ENCODE measurements at places on chromosomes 6 and 20. TPM values are rescaled to one million over a fixed set of nuclear protein-coding genes. Genes with fewer than 3 reads are reported as not detected.
A peak's percentile ranks its signal among the peaks of the same experiment; 100 is the strongest.

Gene DNAAF9
- total RNA-seq, result 2.1 TPM

DNA sequence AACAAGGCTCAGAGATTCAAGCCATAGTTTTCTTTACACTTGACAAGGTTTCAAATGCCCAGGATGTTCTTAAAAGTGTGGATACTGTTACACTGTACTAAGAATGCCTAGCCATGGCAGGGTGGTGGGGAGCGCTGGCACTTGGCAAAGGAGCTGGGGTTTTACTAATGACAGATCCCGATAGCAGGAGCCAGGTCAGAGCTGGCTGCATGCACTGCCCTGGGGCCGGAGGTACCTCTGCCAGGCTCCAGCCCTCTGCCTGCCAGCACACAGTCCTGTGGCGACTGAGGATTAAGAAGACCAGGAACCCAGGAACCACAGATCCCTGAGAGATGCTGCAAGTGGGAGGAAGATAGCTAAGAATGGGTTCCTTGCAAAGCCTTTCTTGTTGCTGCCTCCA, 260.3 kb downstream of the ALDH8A1 start:
- DNase-seq, result no peak

Gene CALHM5
- total RNA-seq, result 3.8 TPM

- DNase-seq, result no peak
Observed at GRCh38 chr6:149964308-149965193, 808 bp downstream of the ULBP1 start.

DNA sequence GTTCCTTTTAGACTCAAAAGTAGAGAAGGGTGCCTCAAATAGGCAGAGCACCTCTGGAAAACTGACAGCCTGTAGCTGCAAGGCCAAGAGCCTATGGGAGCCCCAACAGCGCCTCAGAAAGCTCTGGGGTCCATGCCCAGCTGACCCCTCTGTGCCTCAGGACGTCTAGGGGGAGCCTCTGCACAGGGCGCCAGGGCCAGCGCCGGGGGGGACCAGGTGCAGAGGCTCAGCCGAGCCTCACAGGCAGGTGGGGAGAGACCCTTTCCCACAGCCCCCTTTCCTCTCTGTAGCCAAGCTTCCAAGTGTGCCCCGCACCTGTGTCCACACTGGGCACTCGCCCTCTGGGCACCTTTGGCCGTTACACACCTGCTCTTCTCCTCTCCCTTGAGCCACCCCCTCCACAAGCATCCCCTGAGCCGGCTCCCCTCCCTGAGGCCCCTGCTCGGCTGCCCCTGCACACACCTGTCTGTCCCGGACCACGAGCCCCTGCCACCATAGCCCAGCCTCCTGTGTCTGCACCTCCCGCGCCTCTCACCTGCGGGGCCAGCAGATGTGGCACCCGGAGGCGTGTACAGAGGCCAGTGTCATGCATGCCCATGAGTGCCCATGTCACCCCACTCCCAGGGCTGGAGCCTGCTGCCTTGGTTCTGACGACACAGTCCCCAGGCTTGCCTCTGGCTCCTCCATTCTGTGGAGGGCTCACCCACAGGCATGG, 53.2 kb downstream of the GINS1 start:
- DNase-seq, result no peak

Gene PI3
- not detected for total RNA-seq

DNA sequence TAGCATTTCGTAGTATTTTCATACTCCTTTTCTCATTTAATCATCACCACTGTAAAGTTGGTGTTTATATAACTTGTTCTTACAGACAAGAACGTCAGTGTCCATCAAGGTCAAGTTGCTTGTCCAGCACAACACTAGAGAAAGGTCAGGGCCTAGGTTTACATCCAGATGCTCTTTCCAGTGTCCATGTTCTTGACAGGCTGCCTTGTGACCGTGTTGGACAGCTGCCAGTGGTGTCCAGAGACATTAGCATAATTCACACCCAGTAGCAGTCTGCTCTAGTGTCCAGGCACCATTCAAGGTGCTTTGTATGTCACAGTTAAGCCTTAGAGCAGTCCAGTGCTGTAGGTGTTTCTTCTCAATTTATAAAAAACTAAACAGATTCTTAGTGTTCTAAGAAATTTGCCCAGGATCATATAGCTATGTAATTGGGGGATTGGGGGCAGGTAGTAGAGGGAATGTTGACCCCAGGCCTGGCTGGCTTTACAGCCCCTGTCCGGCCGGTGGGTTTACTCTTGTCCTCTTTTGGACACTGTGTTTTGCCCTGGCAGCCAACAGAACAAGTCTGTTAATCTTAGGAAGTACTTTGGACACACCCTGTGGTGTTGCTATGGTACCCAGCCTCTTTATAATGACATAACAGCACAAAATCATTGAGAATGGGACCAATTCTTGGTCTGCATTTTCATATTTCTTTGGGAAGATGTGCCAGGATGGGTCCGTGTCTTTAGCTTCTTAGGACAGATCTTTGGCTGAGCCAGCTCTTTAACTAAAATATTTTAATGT, 8.0 kb downstream of the STK35 start:
- peak; percentile 24 for DNase-seq

DNA sequence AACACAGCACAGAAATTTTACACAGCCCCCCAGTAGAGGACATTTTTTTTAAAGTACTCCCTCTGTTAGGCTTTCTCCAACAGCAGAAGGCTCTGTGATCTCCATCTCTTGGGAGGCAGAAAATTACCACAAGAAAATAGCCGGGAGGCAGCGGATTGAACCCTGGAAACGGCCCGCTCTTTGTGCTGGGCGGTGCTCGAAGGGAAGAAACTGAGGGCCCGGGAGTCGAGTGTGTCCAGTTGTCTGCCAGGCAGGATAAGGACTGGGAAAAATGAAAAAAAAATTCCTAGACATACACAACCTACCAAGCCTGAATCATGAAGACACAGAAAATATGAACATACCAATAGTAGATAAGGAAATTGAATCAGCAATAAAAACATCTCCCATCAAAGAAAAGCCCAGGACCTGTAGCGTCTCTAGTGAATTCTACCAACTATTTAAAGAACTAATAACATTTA, 31.5 kb downstream of the POM121L2 start:
- peak; percentile 10 for DNase-seq

GRCh38 chr6:3881711-3882421, 32.7 kb downstream of the FAM50B start:
- DNase-seq, result no peak

Gene LY6G6F
- not detected for total RNA-seq

DNA sequence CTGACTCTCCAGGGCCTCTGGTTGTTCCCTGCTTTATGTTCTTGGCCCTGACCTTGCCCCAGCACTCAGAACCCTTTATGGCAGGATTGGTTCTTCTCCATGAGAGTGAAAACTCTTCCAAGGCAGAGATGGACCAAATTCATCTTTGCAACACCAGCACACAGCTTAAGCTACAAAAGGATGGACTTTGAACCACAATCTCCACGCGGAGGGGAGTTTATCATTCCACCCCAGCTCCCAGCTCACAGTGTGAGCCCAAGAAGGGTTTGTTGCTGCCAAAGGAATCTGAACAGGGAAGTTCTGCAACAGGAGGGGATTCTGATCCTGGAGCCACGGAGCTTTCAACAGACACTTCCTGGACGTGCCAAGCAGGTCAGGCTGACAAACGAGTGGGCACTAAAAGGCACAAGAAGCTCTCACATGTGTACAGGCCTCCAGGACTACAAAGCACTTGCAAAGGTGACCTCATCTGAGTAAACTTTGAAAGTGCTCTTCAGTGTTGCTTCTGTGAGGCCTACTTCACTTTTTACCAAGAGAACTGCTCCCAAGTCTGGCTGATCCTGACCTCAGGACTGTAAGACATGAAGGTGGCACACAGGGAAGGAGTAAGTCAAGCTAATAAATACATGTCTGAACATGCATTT, 8.9 kb downstream of the FITM2 start:
- DNase-seq, result no peak

DNA sequence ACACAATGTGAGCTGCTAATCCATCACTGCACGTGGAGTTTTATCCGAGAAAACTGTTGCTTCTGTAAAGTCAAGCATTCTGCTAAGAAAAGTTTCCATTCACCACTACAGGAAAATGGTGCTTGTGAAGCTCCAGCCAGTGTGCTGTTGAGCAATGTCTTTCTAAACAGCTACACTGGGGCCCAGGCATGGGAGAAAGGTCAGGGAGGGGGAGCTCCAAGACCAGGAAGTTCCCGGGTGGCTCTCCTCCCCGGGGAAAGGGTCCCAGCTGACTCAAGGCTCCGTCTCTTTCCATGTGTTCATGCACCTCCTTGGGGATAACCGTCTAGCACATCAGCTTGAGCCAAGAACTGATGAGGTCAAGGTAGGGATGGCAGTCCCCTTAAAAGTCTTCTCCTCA, 20.5 kb downstream of the RPP40 start:
- DNase-seq, result no peak

Gene GTPBP2
- total RNA-seq, result 40.4 TPM

DNA sequence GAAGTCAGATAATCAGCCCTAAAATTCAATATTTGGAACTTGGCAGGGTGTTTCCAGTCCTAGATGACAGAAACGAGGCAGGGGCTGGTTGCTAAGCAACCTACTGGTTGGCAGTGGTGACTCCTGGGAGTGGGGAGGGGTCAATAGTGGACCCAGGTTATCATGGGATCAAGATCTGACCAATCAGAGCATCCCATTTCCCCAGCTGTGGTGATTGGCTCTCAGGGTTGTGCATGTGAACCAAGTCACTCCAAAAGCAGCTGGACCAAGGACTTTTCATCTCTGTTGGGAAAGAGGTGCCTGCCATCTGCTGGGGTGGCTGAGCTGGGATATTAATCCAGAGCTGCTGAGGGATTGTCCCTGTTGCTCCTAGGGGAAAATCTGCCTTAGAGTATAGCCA, 253.4 kb downstream of the PREX1 start:
- peak; percentile 82 for DNase-seq

DNA sequence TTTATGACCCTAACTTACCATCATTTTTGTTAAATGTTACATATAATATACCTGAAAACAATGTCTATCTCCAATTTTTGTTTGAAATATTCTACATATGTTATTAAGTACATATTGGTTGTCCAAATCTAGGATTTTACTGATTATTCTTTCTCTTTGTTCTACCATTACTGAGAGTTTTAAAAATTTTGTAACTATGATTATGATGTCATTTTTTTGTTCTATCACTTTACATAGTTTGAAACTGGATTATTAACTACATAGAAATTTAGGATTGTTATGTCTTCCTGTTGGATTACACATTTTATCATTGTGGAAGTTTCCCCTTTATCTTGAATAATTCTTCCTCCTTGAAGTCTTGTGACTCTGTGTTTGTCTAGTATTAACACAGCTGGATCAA, 41.2 kb downstream of the LINC00237 start:
- no peak for DNase-seq

GRCh38 chr6:3398755-3399696, 57.8 kb downstream of the SLC22A23 start:
- no peak for DNase-seq

DNA sequence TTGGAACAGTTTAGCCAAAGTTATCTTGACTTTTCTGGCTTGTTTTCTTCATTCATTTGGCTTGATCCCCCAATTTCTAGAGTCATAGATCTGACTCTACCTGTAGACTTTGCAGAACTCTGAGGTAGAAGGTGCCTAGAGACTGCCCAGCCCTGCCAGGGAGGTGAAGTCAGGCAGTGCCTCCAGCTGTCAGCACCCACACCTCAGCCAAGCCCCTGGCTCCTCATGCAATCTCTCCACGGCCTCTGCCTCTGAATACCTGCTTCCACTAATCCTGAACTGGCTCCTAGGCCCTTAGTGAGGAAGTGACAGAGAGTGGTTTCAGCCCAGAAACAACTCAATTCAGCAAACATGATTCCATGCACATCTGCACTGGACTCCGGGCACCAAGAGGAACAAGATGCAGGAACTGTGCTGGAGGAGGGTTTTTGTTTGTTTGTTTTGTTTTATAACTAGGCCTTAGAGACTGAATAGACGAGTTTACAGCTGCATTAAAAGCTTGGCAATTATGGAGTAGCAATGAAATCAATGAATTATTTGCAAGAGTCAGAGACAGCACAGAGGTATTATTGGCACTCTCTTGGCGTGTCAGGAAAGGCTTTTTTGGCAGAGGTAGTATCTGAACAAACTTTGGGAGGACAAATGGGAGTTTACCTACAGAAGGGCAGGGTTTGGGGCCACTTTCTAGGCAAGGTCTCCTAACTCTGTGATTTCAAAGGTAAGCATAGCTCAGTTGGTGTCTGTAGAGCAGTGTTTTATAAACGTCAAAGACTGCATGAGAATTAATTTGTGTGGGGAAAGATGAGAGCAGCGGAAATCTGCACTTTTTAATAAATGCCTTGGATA, 25.2 kb downstream of the TGM3 start:
- no peak for DNase-seq

Gene ANKRD66
- total RNA-seq, result not detected

GRCh38 chr6:6918216-6918983, 189.4 kb upstream of the RREB1 start:
- DNase-seq, result peak; percentile 80

Gene OSBPL2
- total RNA-seq, result 20.1 TPM

DNA sequence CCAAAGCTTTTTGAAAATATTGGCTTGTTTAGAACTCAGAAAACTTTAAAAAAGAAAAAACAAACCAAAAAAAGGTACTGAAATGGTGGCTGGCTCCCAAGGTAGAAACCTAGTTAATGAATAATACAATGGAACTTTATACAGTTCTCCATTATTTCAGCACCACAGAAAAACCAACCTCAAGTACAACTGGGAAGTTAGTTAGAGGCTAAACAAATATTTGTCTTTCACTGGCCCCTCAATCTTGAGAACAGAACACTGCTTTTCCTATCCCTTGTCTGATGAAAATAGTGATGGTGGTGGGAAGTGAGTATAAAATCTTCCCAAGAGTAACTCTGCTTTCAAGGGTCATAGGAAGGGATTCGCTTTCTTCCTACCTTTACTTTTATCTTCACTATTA, 126.5 kb downstream of the REV3L start:
- no peak for DNase-seq

DNA sequence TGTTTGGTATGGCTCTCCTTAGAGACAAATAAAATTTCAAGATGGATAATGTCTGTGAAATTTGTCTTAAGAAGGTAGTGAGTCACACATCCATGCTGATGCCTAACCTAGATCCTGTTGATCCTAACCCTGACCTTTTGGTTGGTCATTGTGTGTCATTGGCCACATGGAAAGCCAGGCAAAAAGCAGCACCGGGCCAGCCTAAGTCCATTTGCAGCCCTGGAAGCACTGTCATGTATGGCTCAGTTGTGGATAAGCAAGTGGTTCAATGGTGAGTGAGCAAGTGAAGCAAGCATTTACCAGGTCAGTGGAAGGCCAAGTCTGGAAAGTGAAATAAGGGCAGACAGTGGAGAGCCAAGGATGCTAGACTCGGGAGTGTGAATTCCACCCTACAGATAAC, 12.1 kb upstream of the XRN2 start:
- no peak for DNase-seq

DNA sequence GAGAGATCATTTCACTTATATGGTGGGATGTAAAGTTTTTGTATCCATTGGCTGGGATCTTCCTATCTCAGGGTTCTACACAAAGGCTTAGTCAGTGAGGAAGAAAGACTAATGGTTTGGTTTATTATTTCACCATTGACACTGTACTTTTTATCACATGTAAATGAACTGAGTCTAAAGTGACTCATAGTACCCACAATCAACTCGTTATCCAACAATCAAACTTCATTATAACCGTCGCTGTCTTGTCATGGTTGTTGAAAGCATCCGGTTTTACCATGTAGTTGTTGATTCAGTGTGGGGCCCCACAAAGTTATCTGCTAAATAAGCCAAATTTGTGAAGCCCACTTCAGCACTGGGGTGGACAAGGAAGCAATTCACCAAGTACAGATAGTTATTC, 55.8 kb upstream of the MTRF1L start:
- DNase-seq, result peak; percentile 74

Gene SLC17A3
- total RNA-seq, result not detected

- no peak for DNase-seq
Observed at GRCh38 chr6:132907231-132907630, 92.9 kb downstream of the RPS12 start.

Measured in A172 (cell line).